DMS153 (cell line): ENCODE measurements at places on chromosomes 6 and 20.

- no peak for DNase-seq
Measured at GRCh38 chr6:117233145-117233544, 32.2 kb upstream of the VGLL2 start.

GRCh38 chr6:147061252-147061651, 143.0 kb upstream of the STXBP5 start:
- no peak for DNase-seq

DNA sequence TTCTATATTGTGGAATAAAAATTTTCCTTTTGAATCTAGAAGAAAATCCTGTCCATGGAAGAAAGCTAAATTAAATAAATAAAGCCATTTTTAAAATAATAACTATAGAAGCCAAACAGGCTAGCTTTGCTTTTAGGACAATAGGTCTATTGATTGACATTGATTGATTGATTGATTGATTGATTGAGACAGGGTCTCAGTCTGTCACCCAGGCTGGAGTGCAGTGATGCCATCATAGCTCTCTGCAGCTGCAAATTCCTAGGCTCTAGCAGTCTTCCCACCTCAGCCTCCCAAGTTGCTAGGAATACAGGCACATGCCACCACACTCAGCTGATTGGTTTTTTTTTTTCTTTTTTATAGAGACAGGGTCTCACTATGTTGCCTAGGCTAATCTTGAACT, 97.9 kb downstream of the COL12A1 start:
- DNase-seq, result no peak

DNA sequence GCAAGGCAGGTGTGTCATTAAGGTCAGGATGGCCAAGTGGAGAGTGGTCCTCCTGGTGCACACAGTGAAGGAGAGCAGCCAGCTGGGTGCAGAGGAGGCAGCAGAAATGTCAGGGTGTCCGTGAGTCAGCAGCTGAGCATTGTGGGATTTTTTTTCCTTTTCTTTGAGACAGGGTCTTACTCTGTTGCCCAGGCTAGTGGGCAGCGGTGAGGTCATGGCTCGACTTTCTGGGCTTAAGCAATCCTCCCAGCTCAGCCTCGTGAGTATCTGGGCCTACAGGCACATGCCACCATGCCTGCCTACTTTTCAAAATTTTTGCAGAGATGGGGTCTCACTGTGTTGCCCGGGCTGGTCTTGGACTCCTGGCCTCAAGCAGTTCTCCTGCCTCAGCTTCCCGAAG, 16.0 kb downstream of the ARID1B start:
- DNase-seq, result no peak
